ENCODE measurements at places on chromosomes 13 and 19.

DNA sequence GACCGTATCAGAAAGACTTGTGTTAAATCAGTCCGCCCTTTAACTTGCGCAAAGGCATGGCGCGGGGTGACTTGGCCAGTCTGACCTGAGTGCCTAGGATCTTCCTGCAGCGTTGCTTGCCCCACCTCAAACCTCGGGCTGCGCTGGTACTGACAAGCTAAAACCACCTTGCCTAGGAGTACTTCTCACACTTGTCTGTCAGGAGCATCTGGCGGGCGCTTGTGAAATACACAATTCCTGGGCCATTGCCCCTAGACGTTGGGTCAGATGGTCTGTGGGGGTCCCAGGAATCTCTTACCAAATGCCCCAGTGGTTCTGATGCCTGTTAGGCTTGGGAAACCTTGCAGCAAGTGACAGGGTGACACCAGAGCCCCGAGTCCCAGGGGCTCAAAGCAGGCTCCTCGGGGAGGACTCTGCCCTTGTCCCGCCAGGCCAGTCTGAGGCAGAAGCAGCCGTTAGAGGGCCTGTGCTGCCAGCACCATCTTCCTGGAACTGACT, 12.9 kb downstream of the CEBPG start:
- no peak for DNase-seq

- no peak for DNase-seq
These were observed 4.8 kb upstream of the SMG9 start for GRCh38 chr19:43759515-43759914.

- DNase-seq, result peak; percentile 73
These were observed 9.7 kb upstream of the GIPC1 start for GRCh38 chr19:14505488-14506239.

DNA sequence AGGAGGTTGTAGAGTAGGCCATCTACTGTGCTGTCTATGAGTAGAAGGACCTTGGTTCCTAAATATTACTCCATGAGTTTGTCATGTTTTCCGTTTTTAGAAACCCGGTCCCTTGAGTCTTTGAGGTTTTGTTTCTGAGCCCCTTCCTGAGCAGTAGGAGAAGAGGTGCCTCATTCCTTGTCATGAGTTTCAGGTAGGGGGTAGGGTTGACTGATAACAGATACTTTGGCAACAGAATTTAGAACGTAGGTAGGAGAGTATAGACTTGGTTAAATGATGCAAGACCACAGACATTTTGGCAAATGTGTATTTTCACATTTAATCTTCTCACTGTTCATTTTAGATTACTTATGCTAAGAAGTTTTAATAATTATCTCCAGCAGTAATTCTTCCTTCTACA, 24.6 kb downstream of the LMO7 start:
- no peak for DNase-seq
